Dermis microvascular lymphatic vessel endothelial cell (primary cell): ENCODE measurements at places on chromosomes 7 and 10. TPM values are rescaled to one million over a fixed set of nuclear protein-coding genes. Genes with fewer than 3 reads are reported as not detected.

DNA sequence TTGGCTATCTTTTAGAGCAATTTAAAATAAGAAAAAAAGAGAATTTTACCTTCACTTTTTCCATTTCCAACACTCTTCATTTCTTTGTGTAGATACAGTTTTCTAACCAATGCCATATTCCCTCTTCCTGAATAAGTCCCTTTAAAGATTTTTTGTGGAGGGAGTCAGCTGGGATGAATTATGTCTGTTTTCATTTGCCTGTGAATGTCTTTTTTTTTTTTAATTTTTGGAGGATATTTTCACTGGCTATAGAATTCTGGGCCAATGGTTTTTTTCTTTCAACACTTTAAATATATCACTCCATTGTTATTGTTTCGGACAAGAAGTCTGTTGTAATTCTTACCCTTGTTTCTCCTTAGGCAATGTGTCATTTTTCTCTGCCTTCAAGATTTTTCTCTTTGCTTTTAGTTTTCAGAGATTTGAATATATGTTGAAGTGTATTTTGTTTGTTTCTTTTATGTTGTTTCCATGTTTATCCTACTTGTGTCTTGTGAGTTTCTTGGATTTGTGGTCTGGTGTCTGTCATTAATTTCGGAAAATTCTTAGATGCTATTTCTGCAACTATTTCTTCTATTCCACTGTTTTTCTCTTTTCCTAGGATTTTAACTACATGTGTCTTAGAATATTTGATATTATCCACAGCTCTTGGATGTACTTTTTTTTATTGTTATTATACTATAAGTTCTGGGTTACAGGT, 20.0 kb upstream of the CXCL12 start:
- no peak for DNase-seq

GRCh38 chr10:80530251-80530650, 7.5 kb upstream of the SH2D4B start:
- DNase-seq, result peak; percentile 39

DNA sequence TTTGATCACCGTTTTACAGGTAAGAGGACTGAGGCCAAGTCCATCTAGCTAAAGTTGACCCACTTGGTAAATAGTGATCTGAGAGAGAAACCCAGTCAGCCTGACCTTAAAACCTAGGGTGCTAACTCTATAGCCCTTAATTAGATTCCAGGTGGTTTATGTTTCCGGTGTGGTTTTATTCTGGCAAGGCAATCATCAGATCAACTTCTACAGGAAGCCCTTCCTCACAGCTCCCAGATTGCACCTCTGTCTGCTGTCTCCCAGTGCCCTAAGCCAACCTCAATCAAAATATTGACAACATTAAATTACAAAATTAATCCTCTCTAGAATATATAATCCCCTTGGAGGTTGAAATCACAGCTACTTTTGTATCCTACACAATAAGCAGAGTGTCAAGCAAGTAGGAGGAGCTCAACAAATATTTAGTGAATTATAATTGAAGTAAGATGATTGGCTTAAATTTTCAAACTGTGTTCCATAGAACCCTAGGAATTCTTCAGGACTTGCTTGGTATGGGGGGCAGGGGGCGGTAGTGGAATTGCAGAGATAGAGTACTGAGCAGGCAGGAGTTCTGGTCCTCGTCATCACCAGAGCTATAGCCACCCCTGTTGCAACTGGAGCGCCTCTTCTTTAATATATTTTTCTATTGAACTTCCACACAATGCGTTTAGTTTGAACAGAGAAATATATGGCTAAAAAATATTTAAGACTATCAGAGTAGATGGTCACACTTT, 692.8 kb upstream of the LRRN3 start:
- no peak for DNase-seq

DNA sequence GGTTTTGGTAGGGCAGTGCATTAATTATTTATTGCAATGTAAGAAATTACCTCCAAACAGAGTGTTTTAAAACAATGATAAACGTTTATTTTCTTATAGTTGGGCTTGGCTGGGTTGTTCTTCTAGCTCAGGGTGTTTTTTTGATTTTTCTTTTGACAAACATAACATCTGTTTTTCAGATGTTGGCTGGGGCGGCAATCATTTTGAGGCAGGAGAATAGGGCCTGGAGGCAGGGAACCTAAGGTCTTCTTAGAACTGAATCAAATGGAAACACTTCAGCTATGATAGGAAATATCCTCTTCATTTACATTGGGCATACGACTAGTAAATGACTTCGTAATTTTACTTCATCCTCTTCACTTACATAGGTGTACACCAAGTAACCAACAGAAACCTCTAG, 47.4 kb upstream of the NAMPT start:
- no peak for DNase-seq

DNA sequence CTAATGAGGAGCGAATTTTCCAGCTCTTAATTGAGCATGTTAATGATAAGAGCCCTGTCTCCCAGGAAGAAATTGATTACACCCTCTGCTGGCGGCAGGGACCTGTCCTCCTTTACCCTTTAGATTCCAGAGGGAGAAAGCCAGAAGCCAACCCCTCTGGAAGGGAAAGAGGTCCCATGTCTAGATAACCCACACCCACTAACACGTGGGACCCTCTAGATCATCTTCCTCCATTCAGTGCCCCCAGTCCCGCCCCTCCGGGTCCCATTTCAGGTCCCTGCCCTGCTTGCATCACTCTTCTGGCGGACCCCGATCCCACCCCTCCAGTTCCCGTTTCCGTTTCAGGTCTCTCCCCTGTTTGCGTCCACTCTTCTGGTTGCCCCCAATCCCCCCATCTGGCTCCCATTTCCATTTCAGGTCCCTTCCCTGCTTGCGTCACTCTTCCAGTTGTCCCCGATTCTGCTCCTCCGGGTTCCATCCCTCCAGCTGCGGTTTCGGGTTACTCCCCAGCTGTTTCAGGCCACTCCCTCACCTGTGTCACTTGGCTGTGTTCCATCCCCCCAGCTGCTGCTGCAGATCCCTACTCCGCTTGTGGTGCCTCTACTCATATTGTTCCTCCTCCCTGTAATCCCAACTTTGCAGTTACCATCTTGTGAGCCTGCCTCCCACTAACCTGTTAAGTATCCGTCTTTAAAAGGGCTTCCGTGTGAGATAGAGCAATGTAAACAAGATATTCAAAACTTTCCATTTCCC, 202.4 kb downstream of the SH2D4B start:
- no peak for DNase-seq

- no peak for DNase-seq
Observed at GRCh38 chr7:145252031-145252430, 416.2 kb upstream of the TPK1 start.

DNA sequence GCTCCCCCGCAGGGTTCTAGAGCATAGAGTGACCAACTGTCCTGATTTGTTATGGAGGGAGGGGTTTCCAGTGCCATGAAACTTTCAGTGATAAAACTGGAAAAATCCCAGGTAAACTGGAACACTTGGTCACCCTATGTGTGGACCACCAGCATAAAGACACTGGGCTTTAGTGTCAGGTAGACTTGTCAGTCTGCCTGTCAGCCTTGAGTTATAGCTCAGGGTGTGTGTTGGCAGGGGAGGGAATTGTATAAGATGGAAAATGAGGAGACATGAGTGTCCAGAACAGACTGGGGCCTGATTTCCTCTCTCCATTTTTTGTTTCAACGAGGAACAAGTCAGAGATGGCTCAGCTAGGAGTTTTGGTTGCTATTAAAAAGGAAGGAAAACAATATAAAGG, 10.2 kb upstream of the EFCAB10 start:
- DNase-seq, result peak; percentile 34

- DNase-seq, result no peak
Observed at GRCh38 chr7:126727930-126728391, 524.8 kb downstream of the GRM8 start.

DNA sequence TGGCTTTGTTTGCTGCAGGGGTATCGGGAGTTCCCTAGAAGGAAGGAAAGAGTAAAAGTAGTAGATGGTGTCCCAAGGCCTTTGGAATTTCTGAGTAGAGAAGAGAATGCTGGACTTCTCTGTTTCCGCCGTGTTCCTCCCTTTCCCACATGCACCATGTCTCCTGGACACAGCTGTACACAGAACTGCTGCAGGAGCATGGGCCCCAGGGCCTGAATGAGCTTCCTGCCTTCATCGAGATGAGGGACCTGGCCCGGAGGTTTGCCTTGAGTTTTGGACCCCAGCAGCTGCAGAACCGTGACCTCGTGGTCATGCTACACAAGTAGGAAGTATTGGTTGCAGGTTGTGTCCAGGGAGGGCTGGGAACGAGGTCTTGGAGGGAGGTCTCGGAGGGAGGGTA, 15.3 kb upstream of the PVRIG start:
- no peak for DNase-seq

- no peak for DNase-seq
Observed at GRCh38 chr10:78408671-78409472, 375.2 kb downstream of the RPS24 start.

DNA sequence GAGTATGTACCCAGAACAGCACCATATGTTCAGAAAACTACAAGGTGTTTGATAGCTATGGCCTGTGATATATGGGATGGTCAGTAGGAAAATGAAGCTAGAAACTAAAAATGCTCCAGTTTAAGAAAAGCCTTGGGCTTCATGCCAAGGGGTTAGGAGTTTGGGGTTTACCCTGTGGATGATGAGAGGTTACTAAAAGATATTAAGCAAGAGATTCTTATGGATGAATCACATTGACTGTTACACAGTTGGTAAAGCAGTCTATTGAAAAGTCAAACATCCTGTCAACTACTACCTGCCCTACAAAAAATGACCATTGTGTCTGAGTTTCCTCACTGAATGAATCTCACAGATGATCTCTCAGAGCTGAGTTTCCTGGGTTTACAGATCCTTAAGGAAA, 166.2 kb upstream of the INHBA start:
- DNase-seq, result no peak

- DNase-seq, result no peak
Observed at GRCh38 chr7:52447581-52448180, 587.8 kb upstream of the POM121L12 start.

GRCh38 chr7:151710121-151710640, 166.7 kb downstream of the PRKAG2 start:
- DNase-seq, result no peak

DNA sequence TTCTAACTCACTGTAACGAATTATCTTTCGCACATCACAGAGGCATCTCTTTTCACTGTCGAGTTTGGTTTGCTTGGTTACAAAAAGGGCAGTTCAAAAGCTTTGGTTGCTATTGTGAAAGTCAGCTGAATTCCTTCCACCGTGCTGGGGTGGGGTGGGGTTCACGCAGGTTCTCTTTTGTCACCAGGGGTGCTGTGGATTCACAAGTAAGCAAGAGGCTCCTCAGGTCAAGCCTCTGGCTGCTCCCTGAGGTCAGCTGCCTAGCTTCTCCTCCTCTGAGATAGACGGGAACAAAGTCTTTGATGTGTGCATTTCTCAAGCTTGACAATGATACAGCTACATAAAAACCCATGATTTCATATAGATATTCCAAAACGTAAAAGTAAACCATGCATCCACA, 47.7 kb downstream of the EGFR start:
- no peak for DNase-seq

DNA sequence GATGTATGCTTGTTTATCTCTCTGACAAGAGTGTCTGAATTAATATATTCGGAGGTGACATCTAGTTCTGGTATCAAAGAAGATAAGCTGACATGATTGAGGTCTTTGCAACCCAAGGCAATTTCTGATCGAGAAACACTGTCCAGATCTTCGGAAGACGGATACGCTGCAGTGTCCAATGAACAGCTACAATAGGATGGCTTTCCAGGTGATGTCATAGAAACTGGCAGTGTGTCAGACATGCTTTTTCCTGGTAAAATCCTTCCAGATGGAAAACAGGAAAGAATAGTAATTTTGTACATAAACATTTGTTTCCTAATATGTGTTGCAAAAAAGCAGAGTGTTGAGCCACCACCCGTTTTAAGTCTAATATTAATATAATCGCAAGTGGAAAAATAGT, 33.4 kb downstream of the VWDE start:
- DNase-seq, result no peak

GRCh38 chr10:42982891-42983506, 93.9 kb upstream of the RET start:
- DNase-seq, result no peak

GRCh38 chr10:33189363-33189762, 145.1 kb downstream of the NRP1 start:
- DNase-seq, result no peak

GRCh38 chr7:151383638-151384351, 26.0 kb downstream of the WDR86 start:
- no peak for DNase-seq

GRCh38 chr10:16182688-16183087, 254.1 kb upstream of the PTER start:
- no peak for DNase-seq

DNA sequence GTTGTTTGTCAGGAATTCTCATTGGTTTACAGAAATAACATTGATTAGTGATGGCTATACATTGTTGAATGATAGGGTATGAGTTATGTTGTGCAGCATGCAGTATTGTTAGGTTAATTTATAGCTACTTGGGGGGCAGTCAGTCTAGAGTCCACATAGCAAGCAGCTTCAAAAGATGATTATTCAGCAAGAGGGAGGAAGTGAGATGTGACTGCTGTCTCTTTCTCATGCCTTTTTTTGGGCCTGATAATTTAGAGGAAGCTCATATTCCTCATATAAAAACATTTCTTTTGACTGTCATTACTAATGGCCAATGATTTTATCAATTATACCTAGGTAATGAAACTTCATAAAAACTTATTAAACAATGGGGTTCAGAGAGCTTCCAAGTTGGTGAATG, 3.4 kb upstream of the TBRG4 start:
- no peak for DNase-seq

DNA sequence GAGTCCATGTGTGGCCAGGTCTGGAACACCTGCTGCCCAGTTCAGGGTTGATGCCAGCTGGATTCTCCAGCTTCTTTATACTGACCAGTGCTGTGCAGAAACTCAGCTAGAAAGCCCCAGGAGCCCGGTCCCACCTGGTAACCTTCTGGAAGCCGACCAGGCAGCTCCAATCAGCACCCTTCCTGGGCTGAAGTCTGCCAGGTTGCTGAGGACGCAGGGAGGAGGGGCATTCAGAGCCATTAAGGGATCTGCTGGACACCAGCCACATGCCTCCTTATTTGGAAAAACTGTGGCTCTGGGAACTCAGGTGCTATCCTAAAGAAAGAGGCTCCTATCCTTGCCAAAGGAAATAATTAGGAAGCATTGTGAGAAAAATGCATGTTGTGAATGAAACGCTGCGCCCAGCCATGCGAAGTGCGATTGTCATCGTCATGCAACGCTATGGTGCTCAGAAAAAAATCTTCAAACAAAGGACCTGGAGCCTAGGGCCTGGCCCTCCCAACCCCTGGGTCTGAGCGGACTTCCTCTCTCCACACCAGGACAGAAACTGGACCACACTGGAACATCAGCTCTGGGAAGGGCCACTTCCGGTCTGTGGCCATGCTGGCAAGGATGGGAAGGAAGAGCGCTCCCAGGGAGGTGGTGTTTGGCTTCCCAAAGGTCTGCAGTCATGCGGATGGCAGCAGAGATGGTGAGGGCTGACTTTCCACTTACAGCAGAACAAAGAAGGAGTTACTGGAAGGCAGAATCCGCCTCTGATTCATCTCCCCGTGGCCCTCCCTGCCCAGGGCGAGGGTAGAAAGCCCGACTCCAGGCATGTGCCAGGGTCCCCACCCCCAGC, 90.1 kb downstream of the FAM53B start:
- peak; percentile 74 for DNase-seq

Gene NPY4R2
- total RNA-seq, result not detected in 2 replicates

Gene RTKN2
- total RNA-seq, result under 0.01 TPM in 2 replicates

Gene SUN3
- not detected in 2 replicates for total RNA-seq

Gene PCLO
- total RNA-seq, result 1.8 and 3.0 TPM in 2 replicates

Gene OR2A7
- total RNA-seq, result under 0.01 TPM in 1 of 2 replicates, not detected in the other

Gene ABCC2
- 0.39 and 0.51 TPM in 2 replicates for total RNA-seq

Gene NME8
- not detected in 2 replicates for total RNA-seq

Gene MCM10
- 4.6 and 9.6 TPM in 2 replicates for total RNA-seq

Gene NRCAM
- total RNA-seq, result 1.5 and 3.3 TPM in 2 replicates

Gene PDE1C
- 0.13 TPM in 2 replicates for total RNA-seq

Gene ADRA2A
- total RNA-seq, result not detected in 2 replicates
